Stimulated activated CD4-positive, alpha-beta T cell treated with anti-CD3 and anti-CD28 coated beads, Interleukin-12 subunit alpha, Interleukin-12 subunit beta, amount 100 ng/mL, for 24 hours (primary cell): ENCODE measurements at places on chromosomes 3 and 15.

DNA sequence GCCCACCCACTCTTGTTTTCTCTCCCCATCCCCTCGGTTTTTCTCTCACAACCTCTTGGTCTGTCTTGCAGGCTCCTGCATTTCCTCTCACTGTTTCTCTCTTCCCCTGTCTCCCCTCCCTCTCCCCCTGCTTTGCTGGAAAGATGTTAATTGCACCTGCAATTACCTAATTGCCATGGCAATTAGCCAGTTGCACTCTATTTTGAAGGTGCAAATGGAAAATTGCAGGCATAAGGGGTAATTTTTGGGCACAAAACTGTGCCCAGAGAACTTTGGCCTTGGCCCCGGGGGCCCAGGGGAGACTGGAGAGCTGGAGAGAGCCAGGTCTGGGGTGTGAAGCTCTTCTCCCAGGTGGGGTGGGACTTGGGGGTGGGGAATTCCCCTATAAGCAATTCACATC is 164.5 kb upstream of the TLE3 start:
- DNase-seq: no peak

GRCh38 chr3:33795856-33796536 is 2.4 kb upstream of the PDCD6IP start:
- DNase-seq: no peak

DNA sequence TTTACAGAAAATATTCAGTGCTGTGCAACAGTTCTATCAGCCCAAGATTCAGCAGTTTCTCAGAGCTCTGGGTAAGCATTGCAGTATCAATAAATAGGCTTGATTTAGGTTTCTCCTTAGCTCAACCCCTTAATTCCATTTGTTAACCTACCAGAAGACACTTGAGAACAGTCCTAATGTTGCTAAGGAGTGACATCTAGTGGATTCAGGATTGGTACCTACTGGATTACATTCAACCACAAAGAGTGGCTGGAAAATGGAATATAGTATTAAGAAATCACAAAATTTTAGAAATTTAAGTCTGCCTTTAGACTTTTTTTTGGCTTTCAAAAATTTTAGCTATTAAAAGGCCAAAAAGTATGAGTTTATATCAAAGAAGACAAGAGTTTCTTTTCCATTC is 34.7 kb downstream of the POLG start:
- DNase-seq: no peak

DNA sequence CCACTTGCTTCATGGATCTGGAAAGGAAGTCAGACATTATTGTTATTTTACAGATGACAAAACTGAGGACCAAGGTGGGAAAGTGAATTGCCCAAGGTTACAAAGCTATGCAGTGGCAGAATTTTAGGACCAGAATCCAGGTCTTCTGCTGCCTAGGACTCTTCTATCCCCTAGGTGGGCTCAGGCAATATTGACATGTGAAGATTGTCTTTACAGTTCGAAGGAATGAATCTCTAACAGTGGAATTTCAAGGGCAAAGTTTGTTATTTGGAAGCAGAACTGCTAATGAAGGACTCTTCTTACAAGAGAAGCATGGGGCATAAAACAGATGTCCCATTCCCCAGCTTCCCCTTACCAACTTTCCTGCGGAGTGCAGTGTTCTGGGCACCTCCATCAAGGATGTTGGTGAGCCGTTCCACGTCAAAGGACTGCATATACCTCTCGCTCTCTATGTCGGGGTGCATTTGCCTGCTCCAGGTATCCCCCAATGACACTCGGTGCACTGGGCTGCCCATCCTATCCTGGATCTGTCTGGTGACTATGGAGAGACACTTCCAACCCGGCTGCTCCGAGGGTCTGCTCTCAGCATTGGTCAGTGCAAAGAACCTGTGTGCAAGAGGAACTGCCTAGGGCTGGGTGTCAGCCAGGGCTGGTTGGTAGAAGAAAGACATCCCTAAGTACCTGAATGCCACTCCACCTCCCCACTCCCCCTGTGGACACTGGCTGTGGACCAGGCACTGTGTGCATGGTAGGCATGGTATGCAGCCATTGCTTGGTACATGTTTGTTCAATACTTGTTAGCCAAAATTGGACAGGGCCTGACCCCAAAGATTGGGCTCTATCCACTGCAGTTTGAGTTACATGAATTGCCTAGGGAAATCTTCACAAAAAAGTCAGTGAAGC is 2.1 kb downstream of the ACOX2 start:
- no peak for DNase-seq

- DNase-seq: no peak
These were observed 2.5 kb downstream of the UBP1 start for GRCh38 chr3:33437556-33438283.

GRCh38 chr3:43733459-43734384 is 43.0 kb downstream of the ABHD5 start:
- DNase-seq: no peak

- DNase-seq: no peak
These were observed 6.7 kb downstream of the CCR5AS start for GRCh38 chr3:46400000-46400734.

GRCh38 chr15:95131131-95131556 is 899.8 kb downstream of the MCTP2 start:
- DNase-seq: no peak

- no peak for DNase-seq
These were observed 481.7 kb downstream of the GBE1 start for GRCh38 chr3:81279481-81280379.

- DNase-seq: no peak
These were observed 14.5 kb upstream of the TM4SF1 start for GRCh38 chr3:149391960-149392359.

GRCh38 chr3:168493412-168494205 is 397.9 kb upstream of the GOLIM4 start:
- no peak for DNase-seq

GRCh38 chr3:64382153-64382552 is 156.9 kb upstream of the PRICKLE2 start:
- DNase-seq: no peak

GRCh38 chr15:32668942-32669341 is 27.4 kb downstream of the SCG5 start:
- DNase-seq: no peak

GRCh38 chr3:142866841-142867631 is 21.8 kb downstream of the PCOLCE2 start:
- no peak for DNase-seq
